ENCODE measurements at places on chromosomes 6 and 20.
A peak's percentile ranks its signal among the peaks of the same experiment; 100 is the strongest.

- no peak for DNase-seq
These were observed 84.5 kb downstream of the MAP3K7 start for GRCh38 chr6:90502381-90502780.

DNA sequence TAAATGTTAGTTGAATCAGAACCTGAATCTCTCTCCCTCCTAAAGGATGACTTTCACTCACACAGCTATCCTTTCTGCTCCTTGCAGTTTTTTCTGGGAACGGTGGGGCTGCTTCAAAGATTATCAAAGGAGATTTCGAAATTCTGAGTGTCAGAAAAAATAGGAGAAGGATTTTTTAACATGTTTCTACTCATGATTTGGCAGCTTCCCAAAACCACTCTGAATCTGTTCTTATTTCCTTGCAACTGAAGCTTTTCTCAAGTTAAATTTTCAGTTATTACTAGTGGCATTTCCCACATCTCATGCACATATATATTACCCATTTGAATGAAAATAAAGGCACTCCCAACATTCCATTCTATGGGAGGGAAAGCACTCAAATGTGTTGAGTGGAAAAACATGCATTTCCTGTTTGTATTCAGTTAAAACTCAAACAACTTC is 123.6 kb downstream of the LCA5 start:
- DNase-seq = no peak

- no peak for DNase-seq
These were observed 141.2 kb downstream of the GRM4 start for GRCh38 chr6:34004706-34005105.

DNA sequence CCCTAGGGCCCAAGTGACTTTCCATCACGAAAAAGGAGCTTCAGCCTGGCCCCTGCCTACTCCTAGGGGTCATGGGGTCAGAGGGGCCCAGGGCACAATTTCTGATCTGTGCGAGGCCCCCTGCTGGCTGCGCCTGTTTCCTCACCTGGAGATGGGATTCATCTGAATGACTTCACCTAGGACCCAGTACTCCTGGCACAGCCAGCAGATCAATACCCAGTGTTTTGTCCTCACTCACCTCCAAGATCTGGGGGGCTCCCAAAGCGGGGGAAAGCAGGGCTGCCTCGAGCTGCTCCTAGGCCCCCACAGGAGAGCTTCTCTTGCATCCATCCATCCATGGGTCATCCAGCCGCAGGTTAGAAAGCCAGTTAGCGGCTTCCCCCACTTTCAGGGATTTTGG is 33.8 kb downstream of the CD40 start:
- no peak for DNase-seq

DNA sequence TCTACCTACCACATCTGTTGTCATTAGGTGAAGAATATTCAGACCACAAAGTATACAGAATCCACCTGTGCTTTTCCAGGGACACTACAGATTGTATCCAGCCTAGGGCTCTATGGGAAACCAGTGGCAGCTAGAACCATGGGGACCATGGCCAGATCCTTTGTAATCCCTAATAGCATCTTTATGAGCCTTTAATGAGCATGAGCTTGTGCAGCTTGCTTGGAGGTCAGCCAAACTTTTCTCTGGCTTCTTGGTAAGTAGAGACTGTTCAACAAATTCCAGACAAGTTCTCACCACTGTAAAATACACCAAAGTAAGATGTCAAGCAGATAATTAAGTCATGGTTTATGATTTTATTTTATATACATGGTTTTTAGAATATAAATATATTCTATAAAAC is 301.6 kb upstream of the ADGRB3 start:
- DNase-seq = no peak

DNA sequence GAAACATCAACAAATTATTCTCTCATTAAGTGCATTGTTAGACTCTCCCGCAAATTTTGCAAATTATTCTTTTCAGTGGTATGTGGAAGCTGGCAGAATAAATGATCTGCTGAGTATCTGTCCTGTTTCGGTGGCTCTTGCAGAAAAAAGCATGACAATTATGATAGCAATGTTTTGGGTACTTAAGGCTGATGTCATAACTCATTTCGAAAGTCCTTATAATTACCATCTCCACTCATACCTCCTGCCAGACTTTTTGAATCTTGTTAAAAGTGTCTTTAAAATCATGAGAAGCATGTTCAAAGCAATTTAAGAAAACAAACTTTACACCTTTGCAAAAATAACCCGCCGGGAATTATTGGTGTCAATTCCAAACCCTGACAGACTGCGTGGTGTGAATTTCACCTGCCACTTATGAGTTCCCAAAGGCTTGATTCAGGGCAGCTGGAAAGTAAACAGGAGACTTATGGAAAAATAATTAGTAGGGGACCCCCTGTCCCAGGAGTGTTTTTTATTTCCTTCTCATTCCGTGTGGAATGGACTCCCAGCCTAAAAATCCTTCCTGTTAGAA is 87.6 kb upstream of the E2F3 start:
- DNase-seq = no peak

- DNase-seq = no peak
These were observed 105.8 kb upstream of the DUSP22 start for GRCh38 chr6:186340-186965.

DNA sequence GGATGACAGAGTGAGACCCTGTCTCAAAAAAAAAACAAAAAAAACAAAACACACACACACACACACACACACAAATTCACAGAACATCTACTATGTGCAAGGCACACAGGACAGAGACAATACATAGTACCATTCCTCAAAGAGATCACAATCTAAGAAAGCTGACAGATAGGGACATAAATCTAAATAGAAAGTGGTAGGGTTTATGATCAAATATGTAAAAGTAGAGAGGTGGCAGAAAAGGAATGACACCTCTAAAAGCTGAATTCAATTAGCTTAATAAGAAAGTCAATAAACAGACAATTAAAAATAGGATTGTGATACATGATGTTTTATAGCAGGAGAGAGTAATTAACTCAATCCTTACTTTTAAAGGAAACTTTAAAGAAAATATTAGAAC is 41.5 kb downstream of the USP45 start:
- no peak for DNase-seq

DNA sequence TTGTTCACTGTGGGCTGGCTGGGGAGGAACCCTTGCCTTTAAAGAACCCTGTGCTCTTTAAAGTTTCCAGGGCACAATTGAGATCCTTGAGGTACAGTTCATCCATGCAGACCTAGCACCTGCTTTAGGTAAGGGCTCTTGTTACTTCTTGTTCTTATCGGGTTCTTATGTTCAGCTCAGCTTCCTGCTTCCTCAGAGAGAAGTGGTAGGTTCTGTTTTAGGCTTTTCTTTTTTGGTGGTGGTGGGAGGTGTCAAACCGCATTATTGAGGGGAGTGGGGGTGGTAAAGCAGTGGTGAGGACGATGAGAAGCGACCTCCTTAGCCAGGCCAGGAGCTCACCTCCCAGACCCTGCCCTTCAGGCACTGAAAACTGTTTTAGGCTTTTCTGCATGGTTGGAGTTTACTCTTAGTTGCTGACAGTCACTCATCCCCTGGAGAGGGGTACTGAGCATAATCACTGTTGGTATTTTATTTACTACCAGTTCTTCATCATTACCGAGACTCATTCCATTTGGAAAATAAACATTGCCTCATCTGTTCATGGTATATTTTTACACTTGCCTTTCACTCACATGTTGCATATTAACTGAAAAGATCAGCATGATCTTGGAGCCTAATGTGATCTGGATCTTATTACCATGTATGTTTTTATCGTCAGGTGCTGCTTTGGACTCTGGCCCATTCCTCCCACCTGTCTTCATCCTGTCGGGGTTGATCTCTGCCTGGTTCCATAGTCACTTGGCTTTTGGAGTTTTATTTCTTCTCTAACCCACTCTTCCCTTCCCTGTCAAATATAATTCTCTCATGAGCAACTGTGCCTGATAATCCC is 35.4 kb downstream of the SLC16A10 start:
- DNase-seq = no peak

GRCh38 chr6:56695702-56696101 is 53.0 kb upstream of the DST start:
- DNase-seq = no peak

GRCh38 chr20:44494266-44494665 is 18.6 kb downstream of the TTPAL start:
- DNase-seq = no peak

DNA sequence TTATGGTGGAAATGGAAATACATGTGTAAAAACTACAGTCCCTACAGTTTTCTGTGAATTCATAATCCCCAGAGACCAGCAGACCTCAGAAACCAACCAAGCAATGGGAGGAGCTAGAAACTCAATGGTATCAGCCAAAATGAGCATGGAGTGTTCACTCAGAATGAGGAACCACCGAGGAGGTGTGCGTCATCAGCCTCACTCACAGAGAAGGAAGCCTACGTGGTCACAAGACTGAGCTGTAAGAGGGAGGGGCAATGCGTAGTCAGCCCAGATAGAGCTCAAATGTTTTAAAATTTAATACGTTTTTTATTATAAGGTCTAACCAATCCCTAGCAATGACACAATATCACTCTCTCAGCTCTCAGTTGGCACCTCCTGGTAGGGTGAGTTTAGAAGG is 17.4 kb downstream of the MYLK4 start:
- DNase-seq = no peak

GRCh38 chr6:21998582-21998981 is 298.3 kb downstream of the PRL start:
- DNase-seq = no peak

- DNase-seq = no peak
These were observed 159.3 kb downstream of the GJA10 start for GRCh38 chr6:90053614-90054013.

- DNase-seq = no peak
These were observed 3.2 kb downstream of the HMGA1 start for GRCh38 chr6:34239893-34240292.

DNA sequence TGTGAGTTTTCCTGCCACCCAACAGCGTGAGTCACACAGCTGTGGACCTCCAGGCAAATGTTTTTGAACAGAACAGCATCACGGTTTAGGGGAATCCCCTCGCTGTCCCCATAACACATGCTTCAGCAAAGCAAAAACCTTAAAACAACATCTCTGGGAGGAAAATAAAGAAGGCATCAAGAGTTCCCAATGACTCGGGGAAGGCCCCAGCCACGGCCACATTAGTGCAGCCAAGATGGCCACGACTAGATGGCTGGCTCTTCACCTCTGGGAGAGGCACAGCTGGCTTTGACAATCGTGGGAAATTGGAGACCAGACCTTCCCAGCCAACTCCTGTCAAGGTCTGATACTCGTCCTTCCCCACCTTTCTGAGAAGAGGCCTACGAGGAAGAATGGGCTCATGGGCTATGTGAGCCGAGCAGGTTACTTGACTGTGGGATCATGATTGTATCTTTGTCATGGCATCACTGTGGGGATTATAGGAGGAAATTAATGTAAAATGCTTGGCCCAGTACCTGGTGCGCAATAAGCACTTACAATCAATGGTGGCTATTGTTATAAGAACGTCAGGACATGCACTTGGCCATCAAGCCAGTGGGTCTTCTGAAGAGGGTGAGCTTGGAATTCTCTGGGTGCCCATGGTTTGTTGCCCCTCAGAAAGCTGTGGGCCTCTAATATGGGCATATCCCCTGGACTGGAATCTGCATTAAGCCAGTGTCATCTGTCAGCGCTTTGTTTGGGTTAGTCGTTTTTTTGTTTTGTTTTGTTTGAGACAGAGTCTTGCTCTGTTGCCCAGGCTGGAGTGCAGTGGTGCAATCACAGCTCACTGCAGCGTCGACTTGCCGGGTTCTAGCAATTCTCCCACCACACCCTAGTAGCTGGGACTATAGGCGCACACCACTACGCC is 43.6 kb downstream of the FGD2 start:
- peak; percentile 72 for DNase-seq

DNA sequence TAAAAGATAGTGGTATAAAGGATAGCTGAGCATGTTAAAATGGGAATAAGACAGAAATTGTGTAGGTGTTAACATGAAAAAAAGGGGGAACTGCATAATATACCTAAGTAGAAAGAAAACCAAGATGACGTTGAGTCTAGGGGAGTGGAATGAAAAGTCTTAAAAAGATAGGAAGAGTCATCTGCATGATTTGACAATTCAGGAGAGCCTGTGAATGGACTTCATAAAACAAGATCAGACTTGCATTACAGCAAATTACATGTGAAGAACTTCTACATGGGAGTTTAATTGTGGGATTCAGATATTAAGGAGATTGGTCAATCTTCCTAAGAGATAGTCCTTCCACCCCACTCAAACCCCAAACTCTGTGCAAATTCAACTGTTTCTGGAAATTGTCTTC is 85.5 kb downstream of the WASF1 start:
- no peak for DNase-seq

GRCh38 chr6:96775727-96776400 is 61.4 kb downstream of the GPR63 start:
- DNase-seq = no peak

- no peak for DNase-seq
These were observed 5.3 kb downstream of the RNF144B start for GRCh38 chr6:18392346-18392877.

DNA sequence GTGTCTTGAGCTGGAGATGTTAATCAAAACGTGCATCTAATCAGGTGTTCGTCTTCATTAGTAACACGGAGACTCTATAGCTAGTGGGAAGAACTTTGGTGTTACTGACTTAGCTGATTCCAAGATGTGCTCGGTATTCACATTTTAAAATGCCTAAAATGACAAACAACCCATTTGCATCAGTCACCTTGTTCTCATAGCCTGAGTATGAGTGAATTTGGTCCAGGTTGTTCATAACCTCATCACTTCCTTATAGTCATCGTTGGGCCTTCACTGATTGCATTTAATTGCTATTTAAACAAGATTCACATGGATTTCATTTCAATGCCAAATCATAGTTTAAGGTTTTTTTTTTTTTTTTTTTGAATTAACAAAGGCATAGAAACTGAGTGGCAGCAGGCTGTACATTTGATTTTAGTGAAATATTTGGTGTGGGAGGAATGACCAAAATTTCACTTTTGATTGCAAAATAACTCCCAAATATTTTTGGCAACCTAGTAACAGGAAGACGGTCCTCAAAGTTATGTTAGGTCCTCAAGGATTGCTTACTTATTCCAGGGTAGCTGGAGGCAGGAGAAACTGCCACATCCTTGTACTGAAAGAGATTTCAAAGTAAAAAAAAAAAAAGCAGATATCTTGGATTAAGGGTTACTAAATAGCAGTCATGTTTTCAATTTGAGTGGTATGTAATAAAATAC is 104.7 kb downstream of the JARID2 start:
- no peak for DNase-seq
